ENCODE measurements at places on chromosomes 16 and 17.

DNA sequence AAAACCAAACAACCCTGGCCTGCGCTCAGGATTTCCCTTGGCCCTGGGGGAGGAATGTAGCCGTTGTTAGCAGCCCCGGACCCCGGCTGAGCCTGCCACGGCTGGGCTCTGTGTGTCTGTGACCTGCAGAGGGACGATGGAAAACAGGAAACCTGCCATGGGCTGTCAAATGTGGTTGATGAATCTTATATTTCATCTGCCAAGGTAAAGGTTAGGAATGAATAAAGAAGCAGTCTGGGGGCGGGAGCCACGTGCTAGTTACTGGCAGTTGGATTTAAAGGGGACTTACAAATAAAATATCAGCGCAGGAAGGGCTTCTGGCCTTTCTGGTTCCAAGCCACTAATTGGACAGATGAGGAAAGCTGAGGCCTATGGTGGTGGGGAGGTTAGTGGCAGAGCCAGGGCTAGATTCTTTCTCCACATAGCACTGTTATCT, at the start of gene KRT23:
Gene KRT23, minus strand, starts transcription at position 263 of the 436 bp plus-strand sequence. CDS start 1,043 bp downstream, outside the sequence.
- no peak for DNase-seq

GRCh38 chr17:76140661-76141211, 309 bp downstream of the FOXJ1 start:
- no peak for DNase-seq

- DNase-seq, result peak; percentile 84
Observed at GRCh38 chr16:77236063-77236511, 36.9 kb downstream of the SYCE1L start.

DNA sequence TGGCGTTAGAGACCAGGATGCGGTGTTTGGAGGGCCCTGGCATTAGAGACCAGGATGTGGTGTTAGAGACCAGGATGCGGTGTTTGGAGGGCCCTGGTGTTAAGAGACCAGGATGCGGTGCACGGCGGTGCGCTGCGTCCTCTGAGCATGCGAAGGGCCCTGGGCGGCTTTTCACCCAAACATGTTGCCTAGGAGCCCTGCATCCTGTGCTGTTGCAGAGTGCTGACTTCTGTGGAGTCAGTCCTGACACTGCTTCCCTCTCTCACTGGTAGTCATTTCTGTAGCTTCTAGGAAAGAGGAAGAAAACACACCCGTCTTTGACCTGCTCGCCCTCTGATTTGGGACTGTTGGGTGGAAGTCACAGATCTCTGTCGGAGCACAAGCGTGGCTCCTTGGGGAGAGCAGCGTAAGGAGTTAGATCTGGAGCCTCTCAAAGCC, 141.2 kb downstream of the LAT start:
- no peak for DNase-seq

DNA sequence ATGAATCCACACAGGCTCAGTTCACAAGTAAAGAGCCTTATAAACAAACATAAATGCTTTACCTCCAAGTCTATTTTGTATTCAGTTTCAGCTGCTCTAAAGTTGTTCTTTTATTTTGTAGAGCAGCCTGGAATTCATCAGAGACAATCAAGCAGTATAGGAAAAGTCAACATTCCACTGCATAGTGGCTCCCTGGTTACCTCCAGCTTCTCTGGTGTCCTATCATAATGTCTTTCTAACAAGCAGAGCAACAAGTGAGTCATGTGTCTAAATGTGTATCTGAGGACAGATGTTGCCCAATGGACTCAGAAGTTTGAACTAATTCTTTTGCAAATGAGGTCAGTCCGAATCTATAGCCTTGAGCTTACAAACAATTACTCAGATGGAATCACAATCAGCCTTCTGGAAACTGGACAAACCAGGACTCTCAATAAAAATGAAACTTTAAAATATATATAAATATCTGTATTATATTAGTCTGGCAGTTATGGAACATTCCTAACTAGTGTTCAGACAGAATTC, 292.0 kb upstream of the TOM1L1 start:
- no peak for DNase-seq

DNA sequence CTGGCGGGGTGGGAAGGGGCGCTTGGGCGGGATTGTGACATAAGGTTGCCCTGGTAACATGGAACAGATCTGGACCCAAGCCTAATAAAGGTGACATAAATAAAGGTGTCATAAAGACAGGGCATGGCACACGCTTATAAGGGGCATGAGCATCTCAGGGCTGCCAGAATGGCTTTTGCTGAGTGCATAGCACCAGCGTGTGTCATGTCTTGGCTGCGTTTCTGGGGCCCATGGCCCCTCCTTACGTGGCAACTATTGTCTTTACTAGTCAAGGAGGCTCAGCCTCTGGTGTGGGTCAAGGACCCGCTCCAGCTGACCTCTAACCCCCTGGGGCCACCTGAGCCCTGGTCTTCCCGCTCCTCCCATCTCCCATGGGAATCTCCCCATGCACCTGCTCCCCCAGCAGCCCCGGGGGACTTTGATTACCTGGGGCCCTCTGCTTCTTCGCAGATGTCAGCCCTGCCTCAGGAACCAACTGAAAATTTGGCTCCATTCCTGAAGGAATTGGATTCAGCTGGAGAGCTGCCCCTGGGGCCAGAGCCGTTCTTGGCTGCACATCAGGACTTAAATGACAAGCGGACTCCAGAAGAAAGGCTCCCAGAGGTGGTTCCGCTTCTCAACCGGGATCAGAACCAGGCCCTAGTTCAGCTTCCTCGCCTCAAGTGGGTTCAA, 13.9 kb downstream of the LRRC37B start:
- no peak for DNase-seq

GRCh38 chr16:18800775-18801144, 589 bp downstream of the ARL6IP1 start:
- no peak for DNase-seq

DNA sequence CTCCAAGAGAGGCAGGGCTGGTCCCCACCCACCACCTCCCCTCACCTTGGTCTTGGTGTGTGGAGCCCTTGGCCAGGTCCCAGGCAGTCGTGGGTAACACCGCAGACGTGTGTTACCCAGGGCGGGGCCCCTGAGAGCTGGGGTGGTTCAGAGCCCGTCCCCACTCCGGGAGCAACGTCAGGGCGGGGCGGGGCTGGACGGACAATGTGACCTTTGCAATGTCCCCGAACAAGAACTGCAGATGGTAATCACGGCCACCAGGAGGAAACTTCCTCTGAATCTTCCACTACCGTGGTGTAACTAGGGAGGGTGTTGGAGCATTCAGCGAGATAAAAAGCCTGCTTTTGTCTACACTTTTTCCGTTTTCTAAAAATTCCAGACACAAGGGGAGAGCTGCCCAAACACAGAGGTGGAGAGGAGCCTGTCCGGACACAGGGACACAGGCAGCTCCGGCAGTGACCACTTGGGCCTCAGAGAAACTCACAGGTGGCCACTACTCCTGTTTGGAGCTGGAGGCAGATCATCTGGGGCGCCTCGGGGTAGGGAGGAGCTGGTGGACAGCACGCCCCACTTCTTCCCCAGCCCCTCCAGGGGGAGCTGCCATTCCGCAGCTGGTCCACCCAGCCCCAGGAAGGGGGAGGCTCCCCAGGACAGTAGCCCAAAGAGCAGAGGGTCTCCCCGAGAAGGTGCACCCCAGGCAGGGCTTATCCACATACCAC, 14.2 kb upstream of the SLC38A10 start:
- peak; percentile 85 for DNase-seq

- DNase-seq, result no peak
Observed at GRCh38 chr17:1112875-1113274, 66.9 kb downstream of the ABR start.

DNA sequence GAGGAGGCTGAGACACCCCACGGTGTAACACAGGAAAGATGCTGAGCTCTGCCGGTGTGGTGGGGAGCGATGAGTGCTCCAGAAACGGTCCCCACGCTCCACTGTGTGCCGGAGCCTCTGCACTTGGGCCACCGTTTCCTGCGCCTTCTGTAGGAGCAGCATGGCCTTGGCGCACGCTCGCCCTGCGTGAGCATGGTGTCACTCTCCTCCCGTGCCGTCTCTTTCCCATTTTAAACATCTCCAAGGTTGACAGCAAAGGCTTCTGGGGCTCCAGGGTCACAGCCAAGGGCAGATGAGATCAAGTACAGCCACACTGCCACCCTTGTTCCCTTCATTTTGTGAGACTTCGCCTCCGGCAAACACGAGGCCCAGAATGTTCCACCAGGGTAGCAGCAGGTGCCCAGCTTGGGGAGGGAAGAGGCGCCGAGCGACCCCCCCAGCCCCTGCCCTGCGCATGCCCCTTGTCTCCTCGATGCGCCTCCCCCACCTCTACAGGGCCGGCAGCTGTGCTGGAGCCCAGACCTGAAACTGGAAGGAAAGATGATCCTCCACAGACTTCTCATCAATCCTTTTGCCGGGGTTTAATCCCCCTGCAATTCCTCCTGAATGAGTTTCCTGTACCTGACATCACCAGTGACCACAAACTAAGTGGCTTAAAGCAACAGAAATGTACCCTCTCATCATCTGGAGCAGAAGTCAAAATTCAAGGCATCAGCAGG, 19.9 kb upstream of the OSGIN1 start:
- no peak for DNase-seq

DNA sequence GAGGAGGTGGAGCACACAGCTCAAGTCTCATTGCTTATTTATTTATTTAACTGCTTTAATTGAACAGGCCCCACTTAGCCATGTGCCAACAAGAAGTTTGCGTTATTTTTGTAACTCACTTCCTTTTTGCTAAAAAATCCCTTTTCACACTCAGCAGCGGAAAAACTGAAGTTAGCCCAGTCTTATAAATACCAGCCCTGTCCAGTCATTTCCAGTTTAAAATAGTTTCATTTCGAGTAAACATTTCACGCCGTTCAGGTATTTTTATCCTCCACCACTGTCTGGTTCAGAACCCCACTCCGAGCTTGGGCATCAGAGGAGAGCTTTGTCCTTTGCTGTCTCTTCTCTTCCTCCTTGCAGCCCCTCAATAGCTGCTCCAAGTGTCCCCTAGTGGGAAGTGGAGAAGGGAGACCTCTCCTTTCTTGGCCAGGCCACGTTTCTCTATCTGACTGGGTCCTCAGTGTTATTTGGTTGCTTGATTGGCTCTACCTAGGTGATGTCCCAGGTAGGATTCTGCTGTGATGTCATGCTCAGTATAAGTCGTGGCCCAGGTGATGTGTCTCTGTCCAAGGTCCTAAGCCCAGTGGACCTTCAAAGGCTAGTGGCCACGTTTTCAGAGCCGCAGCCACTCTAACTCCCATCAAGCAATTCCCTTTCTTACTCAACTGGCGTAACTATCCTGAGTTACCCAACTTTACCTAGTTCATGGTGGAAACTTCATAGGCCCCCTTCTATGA, 53.0 kb upstream of the GAS7 start:
- DNase-seq, result no peak

- DNase-seq, result peak; percentile 13
Observed at GRCh38 chr16:30541502-30542329, 7.1 kb upstream of the ZNF747 start.

GRCh38 chr16:53715023-53715384, 11.0 kb downstream of the FTO start:
- no peak for DNase-seq
